ENCODE measurements at places on chromosomes 11 and 22. TPM values are rescaled to one million over a fixed set of nuclear protein-coding genes. Genes with fewer than 3 reads are reported as not detected.

CBX6 gene
- total RNA-seq = 25.9 TPM

C11orf42 gene
- not detected for total RNA-seq

APOL4 gene
- 41.3 TPM for total RNA-seq

CHRM1 gene
- 1.3 TPM for total RNA-seq

OR2AG1 gene
- total RNA-seq = not detected

KRTAP5-11 gene
- total RNA-seq = not detected

TMEM191C gene
- 1.3 TPM for total RNA-seq

JAML gene
- 2.3 TPM for total RNA-seq

SLC22A9 gene
- total RNA-seq = not detected

Data from breast epithelium (tissue), 4 donors.